ENCODE measurements at places on chromosomes 1 and 21. TPM values are rescaled to one million over a fixed set of nuclear protein-coding genes. Genes with fewer than 3 reads are reported as not detected.

DNA sequence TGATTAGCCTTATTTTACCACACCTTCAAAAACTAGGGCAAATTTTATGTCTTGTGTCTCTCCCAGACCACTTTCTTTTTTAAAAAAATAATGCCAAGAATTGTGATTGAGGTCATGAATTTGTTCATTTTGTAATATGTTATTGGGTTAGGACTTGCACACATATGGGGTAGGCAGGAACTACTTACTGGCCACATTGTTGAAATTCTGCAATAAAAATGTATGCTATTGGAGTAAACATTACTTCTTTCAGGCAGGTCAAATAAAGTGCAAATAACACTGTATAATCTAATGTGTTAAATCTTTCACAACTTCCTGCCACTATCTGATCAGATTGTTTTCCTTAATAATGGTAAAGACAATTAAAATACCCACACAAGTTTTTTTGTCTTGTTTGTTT, 166.6 kb upstream of the COL11A1 start:
- DNase-seq: no peak

GRCh38 chr1:230892018-230892491, 23.7 kb upstream of the C1orf198 start:
- DNase-seq: no peak

- DNase-seq: no peak
These were observed 235.0 kb downstream of the MATN1 start for GRCh38 chr1:30488324-30488913.

GRCh38 chr1:222786121-222786520, 28.7 kb upstream of the DISP1 start:
- peak; percentile 83 for DNase-seq

PLA2G2F gene
- total RNA-seq: not detected

Measured in fibroblast of the aortic adventitia (primary cell).